Endothelial cell (in vitro differentiated cells): ENCODE measurements at places on chromosomes 1 and 21.

- DNase-seq: no peak
These were observed 26.4 kb upstream of the CLIC6 start for GRCh38 chr21:34642211-34643075.

GRCh38 chr21:36888466-36888865, 78.0 kb downstream of the HLCS start:
- no peak for DNase-seq

DNA sequence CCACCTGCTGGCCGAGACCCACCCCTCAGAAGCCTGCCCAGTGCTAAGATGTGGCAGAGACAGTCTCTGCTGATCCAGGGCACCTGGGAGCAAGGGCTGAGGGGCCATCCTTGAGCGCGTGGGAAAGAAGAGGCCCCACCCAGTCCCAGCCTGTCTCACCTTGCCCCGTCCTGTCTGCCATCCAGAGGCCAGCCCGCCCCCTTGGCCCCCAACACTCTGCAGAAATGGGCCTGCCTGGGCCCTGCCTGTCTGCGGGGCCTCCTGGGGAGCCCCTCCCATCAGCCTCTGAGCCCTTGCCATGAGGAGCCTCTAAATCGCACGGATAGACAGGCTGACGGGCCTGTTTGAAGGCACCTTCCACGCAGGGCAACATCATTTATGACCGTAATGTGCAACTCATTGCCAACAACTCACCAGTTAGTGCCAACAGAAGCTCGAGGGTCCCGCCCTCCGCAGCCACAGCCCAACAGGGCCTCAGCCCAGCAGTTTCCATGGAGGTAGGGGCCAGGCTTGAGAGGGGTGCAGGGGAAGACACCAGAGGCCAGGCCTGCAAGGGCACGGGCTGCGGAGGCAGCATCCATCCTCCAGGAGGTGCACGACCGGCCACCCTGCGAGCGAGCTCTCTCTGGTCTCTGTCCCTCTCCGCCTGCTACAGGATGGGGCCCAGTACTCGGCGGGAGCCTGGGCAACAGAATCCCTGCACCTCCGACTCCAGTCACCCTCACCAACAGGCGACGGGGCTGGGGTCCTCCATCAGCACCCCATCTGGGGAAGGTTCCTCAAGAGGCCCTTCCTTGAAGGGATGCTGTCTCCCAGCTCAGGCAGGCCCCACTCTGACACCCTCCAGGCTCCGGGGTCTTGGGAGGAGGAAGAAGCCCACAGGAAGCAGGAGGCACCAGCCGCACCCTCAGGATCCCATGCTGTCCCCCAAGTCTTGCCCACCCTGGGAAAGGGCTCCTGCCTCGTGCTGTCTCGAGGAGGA, 78.0 kb downstream of the MEGF6 start:
- peak; percentile 39 for DNase-seq

DNA sequence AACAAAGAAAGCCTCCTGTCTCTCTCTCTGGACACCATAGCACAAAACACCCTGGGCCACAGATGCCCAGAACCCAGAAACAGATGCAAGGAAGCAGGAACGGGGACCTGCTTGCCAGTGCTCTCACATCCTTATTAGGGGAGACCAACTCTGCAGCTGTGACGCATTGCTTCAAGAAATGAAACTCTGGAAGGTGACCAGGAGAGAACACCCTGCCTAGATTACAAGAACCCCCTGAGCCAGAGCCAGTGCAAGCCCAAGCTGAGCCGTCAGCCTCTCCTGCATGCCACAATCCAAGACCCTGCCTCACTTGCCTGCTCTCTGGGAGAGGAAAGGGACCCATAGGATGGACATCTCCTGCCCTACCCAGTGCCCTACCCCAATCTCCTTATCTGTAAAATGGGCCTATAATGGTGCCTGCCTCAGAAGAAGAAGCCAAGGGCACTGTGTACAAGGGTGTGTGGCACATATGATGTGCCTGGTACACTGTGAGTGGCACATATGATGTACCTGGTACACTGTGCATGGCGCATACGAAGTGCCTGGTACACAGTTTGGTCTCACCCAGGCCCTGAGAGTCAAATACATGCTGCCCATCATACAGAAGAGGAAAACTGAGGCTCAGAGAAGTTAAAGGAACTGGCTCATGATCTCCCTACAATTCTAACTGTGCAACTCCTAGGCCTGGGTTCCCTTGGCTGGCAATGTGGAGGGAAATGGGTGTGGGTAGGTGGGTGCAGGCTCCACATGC, 16.8 kb upstream of the FAM131C start:
- no peak for DNase-seq

DNA sequence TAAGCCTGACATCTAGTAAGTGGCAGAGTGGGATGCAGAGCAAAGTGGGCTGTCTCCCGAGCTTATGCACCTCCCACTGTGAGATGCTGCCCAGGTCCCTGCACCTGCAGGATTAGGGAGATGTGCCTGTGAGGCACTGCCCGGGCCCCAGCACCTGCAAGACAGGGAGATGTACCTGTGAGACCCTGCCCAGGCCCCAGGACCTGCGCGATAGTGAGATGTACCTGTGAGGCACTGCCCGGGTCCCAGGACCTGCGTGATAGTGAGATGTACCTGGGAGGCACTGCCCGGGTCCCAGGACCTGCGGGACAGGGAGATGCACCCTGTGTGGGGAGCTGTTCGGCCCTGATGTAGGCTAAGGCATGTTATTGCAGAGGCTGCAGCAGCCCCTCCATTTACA, 622.8 kb downstream of the PTPRU start:
- DNase-seq: no peak

- DNase-seq: no peak
These were observed 438.2 kb upstream of the LRRC7 start for GRCh38 chr1:69129538-69129937.

DNA sequence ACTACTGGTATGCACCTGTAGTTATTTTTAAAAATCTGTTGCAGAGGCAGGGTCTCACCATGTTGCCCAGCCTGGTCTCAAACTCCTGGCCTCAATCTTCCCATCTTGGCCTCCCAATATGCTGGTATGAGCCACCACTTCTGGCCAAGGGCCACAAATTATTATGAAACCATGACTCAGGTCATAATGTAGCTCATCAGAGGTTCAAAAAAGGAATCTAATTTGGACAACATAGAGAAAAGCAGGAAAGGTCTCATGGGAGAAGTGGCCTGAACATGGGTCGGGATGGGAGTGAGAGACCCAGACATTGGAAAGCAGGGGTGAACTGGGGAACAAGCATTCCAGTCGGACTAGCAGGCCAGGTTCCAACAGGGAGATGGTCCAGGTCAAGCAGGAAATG, 45.2 kb upstream of the C1orf198 start:
- no peak for DNase-seq

DNA sequence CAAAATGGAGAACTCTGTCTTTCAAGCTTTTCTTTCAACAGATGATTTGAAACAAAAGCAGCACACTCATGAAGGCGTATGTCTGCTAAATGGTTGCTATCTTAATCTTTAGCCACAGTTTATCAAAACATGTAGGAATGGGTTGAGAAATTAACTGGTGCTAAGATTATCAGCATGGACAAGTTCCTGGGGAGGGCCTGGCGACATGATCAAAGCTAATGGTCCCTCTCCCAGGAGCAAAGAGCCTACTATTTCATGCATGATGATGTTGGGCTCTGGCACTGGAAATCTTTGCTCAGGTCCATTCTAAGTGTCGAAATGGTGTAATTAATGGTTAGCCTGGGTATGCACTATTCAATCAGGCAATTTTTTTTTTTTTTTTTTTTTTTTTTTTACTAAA, 91.7 kb downstream of the SLC45A1 start:
- no peak for DNase-seq

DNA sequence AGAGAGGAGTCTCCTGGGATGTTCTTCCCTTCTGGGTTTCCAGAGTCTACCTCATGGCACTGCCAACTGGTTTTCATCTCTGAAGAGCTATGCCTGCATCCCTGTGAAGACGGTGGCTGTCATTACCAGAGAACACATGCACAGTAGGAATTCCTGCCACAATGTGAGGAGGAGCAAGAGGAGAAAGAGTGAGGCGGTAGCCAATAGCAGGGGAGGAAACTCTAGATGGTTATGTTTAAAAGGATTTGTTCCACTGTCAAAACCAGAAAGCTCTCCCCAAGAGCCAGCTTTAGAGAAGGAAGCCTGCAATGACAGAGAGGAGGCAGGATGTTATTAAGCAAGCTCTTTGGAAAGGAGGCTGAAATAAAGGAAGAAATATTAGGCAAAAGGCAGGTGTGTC, 12.3 kb downstream of the LMX1A start:
- DNase-seq: no peak

DNA sequence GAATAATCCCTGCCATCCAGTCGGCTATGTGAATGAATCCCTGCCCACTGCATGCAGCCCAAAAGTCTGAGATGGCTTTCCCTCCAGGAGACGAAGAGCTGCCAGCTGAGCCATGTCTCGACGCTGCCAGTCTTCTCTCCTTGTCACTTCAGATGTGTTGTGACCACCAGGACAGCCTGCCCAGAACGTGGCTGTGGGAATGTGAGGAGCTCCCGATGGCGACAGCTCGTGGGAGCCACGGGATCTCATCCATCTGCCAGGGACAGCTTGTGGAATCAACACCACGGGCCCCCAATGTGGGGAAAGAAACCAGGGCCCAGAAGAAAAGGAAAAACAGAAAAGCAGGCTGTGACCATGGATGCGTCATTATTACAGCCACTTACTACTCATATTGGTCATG, 67.2 kb downstream of the NFASC start:
- no peak for DNase-seq

DNA sequence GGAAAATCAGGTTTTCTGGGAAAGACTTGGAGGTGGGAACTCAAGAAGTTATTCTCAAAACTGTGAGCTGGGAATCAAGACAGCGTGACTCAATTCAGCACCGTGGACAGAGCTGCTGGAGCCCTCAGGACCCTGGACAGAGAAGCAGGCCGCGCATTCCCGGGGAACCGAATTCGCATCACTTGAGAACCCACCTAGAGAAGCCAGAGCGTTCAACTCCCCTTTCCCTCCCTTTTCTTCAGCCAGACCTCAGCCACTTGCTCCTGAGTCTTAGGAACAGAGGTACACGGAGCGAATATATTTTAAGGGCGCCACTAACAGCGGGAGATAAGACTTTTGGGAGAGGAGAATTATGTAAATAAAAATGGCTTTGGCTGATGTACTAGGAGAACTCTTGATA, 2.0 kb upstream of the LIN28A start:
- DNase-seq: peak; percentile 89

DNA sequence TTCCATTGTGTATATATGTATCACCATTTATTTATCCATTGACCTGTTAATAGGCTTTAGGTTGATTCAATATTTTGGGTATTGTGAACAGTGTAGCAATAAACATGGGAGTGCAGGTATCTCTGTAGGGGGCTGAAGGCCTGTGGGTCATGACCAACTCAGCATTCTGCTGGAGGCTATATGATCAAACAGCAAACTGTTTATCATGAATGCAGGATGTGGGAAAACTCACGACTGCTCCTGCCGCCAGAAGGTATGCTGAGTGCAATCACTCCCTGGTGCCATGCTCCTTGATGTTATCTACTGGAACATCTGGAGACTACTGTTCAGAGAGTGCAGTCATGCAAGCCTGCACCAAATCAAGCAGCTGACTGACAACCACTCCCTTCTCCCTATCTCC, 275.2 kb downstream of the COL11A1 start:
- no peak for DNase-seq

- DNase-seq: peak; percentile 47
These were observed 11.3 kb downstream of the NCSTN start for GRCh38 chr1:160354388-160354985.

GRCh38 chr1:69109277-69109676, 458.4 kb upstream of the LRRC7 start:
- no peak for DNase-seq

- no peak for DNase-seq
These were observed 9.2 kb upstream of the TTC4 start for GRCh38 chr1:54706419-54706818.

GRCh38 chr21:36337099-36337509, 17.1 kb downstream of the MORC3 start:
- no peak for DNase-seq

DNA sequence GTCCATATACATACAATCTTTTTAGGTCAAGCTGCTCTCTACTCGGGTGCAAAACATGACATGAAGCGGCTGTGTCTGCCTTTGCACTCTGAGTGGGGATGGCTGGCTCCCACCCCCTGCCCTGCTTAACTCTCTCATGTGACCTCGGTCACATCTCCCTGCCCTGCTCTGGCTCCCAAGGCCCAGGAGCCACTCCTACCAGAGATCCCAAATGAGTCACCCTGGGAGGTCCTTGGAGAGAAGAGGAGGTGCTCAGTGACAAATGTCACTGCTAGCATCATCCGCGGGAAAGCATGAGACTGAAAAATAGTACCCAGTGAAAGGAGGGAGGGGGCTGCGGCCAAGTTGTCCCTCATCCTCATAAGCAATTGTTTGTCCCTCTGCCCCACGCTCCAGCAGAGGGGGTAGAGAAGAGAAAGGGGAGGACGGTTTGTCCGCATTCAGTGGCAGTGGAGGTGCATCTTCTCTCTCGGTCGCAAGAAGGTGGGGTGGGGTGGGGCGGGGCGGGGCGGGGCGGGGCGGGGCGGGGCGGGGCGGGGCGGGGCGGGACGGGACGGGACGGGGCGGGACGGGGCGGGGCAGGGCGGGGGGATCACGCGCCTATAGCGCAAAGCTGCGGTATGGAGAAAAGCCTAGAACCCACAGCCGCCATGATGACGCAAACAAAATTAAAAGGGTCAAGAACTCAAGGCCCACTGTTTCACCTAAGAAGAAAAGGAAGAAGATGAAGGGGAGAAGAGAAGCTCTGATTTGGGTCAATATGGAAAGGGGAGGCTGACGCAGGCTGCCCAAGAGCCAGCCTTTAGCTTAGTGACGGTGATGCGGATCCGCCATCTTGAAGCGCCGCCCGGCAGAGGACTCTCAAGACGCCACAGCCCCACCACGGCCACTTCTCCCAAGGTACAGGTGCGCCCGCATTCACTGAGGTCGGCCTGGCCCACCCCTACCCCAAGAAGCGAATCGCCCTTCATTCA, 66.2 kb downstream of the CD46 start:
- DNase-seq: no peak

- no peak for DNase-seq
These were observed 10.1 kb downstream of the VANGL2 start for GRCh38 chr1:160410406-160411005.

DNA sequence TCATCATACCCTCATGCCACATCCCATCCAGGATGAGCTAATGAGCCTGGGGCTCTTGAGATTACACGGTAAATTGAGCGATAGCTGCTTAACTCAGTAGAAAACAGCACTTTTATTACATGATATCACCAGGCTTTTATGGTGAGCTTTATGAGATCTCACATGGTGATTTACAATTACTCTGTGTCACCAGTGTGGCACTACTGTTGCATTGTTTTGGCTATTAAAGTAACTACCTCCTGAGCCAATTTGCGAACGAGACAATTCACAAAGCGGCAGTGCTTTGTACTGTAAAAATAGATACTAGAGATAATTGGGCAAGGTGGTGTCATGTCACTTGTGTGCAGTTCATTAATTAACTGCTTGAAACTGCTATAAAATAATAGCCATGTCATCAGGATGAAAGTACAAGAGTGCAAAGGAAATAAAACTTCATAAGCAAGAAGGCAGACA, 767.7 kb upstream of the ADGRL2 start:
- no peak for DNase-seq

GRCh38 chr1:21823206-21823979, 11.3 kb downstream of the LDLRAD2 start:
- no peak for DNase-seq

- DNase-seq: no peak
These were observed 452.4 kb downstream of the PTPRU start for GRCh38 chr1:29688471-29689365.

- no peak for DNase-seq
These were observed 17.8 kb downstream of the F5 start for GRCh38 chr1:169568497-169568896.
